Foreskin keratinocyte (primary cell): ENCODE measurements at places on chromosomes 3 and 15. TPM values are rescaled to one million over a fixed set of nuclear protein-coding genes. Genes with fewer than 3 reads are reported as not detected.

DNA sequence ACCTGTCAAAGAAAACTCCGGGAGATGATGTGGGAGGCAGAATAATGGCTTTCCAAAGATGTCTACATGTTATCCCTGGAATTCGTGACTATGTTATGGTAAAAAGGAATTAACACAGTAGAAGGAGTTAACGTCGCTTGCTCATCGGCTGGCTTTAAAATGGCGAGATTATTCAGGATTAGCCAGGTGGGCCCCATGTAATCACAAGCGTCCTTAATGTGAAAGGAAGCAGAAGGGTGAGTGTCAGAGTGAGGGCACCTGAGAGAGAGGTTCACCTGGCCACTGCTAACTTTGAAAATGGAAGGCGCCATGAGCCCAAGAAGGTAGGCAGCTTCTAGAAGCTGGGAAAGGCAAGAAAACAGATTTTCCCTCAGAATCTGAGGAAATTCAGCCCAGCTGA is 557.2 kb downstream of the EPHB1 start:
- no peak for DNase-seq

DNA sequence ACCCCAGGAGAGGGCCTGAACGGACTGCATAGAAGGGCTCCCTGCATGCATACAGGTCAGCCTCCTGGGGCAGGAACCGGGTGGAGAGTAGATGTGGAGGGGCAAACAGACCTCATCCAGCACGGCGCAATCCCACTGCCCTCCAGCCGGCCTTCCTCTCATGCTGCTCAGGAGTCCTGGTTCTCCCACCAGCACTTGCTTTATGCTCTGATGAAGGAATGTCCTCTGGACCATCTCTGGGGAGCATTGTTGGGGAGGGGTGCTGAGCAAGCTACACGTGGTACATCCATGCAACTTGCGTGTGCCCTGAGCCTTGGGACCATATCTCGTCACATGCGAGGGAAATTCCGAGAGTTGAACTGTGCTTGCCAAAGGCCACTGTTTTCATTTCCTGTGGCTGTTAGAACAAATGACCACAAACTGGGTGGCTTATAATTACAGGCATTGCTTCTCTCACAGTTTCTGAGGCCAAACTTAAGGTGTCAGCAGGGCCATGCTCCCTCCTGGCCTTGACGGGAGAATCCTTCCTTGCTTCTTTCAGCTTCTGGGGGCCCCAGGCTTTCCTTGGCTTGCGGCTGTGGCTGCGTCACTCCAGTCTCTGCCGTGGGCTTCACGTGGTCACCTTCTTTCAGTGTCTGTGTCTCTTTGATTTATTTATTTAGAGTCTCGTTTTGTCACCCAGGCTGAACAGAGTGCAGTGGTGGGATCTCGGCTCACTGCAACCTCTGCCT is 12.2 kb downstream of the SELENOS start:
- no peak for DNase-seq

Gene CHRNA5
- total RNA-seq = 12.0 and 13.0 TPM in 2 replicates

Gene STXBP5L
- total RNA-seq = not detected in 2 replicates

Gene ZNF660
- total RNA-seq = 0.10 and 0.11 TPM in 2 replicates
